IPS DF 19.7 (cell line): ENCODE measurements at places on chromosomes 11 and 22.

GRCh38 chr11:48043111-48043990 lies 63.0 kb downstream of the PTPRJ start:
- no peak for DNase-seq

GRCh38 chr11:80636999-80637398 lies 1196.2 kb upstream of the TENM4 start:
- DNase-seq: no peak

- no peak for DNase-seq
Measured at GRCh38 chr22:49622241-49623105, 205.2 kb downstream of the BRD1 start.

GRCh38 chr11:12950670-12951069 lies 58.4 kb upstream of the RASSF10 start:
- no peak for DNase-seq

DNA sequence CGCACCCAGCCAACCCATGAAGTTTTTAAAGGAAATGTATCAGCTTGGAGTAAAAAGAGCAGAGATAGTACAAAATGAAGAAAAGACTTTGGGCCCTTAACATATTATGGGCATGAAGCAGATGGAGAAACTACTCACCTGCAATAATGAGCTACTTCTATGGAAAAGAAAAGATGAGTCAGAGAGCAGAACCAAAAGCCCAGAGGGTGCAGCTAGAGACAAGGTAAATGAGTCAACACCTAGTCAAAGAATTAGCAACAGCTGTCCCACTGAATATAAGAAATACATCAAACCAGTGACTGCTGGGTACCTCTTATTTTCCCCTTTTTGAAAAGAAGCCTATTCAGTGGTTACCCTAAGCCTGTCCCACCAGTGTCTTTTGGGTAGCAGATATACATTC lies 61.8 kb downstream of the RPL27A start:
- no peak for DNase-seq

DNA sequence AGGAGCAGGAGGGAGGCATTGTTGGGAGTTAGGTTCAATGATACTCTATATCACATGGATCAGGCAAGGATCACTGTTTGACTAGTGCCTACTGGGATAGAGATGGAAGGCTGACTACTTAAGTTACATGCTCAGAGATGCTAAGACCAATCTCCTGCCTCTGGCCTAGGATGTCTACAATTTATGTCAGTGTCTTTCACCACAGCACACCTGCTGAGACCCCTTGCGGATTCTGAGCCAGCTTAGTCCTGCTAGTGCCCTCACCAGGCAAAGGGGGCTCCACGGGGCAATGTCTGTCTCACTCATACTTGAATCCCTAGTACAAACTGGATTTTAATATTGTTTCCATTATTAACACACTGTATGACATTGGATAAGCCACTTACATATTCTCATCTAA lies 732.5 kb downstream of the DLG2 start:
- no peak for DNase-seq

DNA sequence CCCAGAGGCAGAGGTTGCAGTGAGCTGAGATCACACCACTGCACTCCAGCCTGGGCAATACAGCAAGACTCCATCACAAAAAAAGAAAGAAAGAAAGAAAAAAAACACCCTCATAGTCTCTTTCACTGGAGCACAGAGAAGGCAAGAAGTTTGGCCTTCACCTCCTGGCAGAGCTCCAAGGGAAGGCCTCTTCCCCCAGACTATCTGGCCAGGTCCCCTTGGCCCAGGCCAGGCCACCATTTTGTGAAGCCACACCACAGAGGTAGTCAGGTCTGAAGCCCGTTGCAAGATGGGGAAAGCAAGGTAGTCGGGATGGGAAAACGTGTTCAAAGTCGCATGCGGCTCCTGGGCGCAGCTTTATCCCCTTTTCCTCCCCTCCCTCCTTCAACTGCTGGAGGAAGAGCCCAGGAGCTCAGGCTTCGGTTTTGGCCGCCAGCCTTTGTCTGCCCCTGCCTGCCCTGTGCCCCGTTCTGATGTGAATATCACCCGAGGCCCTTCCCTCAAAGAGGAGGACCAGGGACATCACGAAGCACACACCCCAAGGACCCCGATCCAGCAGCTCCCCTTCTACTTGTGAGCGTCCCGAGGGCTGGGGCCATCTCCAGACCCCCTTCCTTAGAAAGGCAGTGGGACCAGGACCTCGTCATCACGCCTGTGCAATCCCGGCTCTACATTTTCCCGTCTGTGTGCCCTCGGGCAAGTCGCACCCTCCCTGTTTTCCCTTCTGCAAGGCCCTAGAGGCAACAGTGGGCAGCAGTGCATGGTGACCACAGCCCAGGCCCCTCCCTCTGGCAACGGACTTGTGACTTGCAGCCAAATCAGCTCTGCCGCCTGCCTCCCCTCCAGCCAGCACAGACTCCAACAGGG lies 17.7 kb downstream of the CABP7 start:
- no peak for DNase-seq
